Activated CD4-positive, CD25-positive, alpha-beta regulatory T cell treated with anti-CD3 and anti-CD28 coated beads, Interleukin-2, amount 50 U/mL, for 24 hours (primary cell): ENCODE measurements at places on chromosomes 12 and 14.

DNA sequence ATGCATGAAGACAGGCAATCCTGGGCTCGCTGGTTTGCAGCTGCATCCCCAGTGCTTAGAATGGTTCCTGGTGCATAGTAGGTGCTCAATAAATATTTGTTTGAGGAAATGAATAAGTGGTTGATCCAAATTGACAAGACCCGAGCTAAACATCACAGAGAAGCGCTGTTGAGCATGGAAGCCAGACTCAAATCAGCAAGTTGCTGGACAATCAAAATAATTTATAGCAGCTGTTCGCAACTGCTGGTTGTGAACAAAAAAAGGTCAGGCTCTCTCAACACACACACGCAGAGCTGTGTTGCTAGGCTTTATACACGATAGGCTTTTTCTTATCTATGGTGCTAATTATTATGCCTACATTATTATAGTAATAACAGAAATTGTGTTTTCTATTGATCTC is 190.2 kb downstream of the TBX5 start:
- ATAC-seq: no peak

DNA sequence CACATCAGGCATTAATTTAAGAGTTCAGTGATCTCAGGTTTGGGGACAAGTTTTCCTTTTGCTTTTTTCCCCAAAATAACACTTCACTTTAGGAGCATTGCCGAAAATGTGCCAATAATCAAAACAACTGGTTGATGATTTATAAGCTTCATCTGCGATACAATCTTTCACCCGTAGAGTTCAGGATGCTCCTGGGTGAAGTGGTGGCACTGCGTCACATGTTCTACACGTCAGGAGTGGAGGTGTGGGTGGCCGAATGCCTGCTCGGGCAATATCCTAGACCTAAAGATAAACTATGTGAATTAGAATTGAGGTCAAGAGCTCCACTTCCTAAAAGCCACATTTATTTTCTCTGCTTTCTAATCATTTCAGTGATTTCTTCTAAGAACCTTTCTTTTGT is 70.9 kb upstream of the DICER1 start:
- no peak for ATAC-seq

GRCh38 chr12:49161092-49161795 is 27.6 kb downstream of the TUBA1A start:
- ATAC-seq: no peak

DNA sequence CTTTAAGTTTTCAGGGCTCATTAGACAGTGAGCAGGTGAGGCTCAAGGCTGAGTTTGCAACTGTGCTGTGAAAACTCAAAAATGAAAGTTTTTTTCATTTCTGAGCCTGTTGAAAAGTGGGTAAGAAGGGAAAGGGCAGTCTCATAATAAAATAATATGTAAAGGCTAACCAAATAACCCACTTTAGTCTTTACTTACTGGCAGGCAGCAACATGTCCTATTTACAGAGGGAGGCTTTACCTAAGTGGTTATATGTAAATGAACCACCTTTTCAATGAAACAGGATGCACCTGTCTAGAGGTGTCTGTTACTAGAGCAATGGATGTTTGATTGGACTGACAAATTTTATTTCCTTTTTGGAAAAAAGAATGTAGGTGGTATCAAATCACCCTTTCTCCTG is 158.0 kb downstream of the ETV6 start:
- no peak for ATAC-seq

GRCh38 chr14:33271891-33272290 is 333.2 kb downstream of the NPAS3 start:
- ATAC-seq: no peak

DNA sequence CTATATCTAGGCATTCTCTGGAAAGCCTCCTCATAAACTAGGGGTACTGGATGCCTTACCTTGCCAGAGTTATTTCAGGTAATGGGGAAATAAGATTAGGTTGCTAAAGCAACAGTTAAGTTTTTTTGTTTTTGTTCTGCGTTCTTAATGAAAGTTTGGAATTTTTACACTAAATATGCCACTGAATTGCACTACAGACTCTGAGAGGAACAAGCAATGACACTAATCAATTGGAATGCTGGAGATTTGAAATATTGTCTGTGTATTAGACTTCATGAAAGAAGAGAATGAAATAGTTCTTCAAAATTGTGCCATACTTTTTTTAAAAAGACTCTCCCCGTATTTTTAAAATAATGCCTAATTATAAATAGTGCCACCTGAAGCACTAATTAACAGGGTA is 287.8 kb downstream of the NAV3 start:
- no peak for ATAC-seq

DNA sequence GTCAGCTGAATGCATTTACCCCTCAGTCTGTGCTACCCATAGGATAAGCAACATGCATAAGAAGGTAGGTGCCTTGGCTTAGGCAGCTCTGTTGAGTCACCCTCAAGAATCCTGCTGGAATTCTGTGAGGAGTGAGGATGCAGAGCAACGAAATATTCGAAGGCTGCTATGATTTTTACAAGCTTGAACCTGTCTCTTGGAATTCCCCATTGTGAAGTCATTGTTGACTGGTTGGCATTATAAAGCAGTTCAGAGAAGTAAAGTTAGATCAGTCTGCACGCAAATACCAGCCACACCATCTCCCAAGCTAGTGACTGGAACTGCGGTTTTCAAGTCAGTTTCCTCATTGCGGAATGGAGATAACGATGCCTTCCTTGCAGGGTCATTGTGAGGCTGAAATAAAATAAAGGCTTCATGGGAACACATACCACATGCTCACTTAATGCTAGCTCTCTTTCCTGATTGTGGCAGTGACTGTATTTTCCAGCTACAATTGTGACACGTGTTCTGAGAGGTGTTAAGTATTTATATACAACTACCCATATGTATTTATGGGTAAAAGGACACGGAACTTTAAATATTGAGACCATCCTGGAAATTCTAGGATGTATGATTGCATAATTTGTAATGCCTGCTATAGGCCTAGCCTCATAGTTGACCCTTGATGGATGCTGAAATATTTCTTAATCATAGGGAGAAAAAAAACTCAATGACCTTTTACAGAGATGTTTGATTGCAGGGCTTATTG is 96.7 kb downstream of the ETV6 start:
- no peak for ATAC-seq

- no peak for ATAC-seq
These were observed 50.3 kb downstream of the BCL2L14 start for GRCh38 chr12:12121061-12121460.

DNA sequence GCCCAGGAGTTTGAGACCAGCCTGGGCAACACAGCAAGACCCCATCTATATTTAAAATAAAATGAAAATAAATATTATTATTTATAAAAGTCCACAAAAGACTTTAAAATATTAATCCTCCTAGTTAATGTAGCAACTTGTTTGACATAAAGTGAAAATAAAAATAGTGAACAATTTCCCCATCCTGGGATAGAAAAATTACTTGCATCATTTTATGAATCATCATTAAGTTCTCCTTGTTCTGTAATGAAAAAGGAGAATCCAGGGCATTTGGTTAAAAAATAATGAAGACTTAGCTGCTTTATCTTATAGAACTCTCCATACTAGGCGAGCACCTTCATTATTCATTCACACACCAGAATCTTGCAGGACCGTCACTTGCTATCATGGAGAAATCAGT is 66.1 kb downstream of the ELK3 start:
- no peak for ATAC-seq

GRCh38 chr12:77402716-77403115 is 337.3 kb upstream of the E2F7 start:
- no peak for ATAC-seq

DNA sequence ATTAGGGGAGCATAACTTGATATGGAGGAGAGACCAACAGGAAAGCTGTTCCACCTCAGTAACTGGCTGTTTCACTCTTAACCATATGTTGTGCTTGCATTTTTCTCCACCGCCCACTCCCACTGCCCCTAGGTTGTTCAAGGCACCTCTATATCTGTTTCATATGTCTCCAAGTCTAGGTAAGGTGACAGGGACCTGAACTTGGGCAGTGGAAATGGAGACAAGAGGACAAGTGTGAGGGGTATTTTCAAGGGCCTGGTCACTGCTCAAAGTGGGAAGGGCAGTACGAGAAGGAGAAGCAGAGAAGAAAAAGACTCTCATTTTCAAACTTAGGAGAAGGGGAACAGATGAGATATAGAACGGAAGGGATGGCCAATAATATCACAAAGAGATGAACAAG is 3.1 kb downstream of the SLC38A1 start:
- no peak for ATAC-seq

DNA sequence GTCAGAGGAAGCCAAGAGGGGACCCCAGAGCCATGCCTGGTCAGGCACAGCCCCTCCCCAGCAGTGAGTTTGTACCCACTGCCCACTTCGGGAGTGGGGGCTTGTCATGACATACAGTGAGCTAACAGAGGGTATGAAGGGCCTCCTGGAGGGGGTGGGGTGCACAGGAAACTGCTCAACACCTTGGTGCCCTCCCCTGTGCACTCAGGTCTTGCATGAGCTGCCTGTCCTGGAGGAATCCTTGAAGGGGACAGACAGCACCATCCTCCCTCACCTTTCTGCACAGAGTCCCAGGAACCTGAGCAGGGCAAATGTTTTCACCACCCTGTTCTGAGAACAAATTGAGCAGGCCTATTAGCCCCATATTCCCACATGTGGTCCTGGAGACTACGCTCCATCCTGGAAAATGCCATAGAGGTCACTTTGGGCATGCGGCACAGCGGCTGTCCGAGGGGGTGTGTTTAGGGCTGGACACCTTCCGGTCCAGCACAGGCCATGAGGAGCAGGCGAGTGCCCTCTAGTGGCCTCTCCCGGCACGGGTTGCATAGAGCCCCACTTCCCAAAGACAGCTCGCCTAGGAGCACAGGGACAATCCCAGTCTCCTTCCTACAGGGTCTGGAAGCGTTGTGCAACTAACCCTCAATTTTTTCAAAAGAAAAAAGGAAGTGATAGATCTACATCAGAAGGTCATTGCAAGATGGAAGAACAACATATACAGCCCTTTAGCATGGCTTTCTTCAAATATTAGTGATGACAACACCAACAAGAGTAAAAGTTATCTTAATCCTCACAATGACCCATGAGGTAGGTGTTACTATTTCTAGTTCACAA is 31.9 kb upstream of the ZFP36L1 start:
- ATAC-seq: no peak

GRCh38 chr12:123436017-123436964 is at the start of gene RILPL2:
Gene RILPL2 (minus strand): TSS chr12:123436684. CDS start chr12:123436420, 264 bp downstream.
- ATAC-seq: peak; percentile 86

DNA sequence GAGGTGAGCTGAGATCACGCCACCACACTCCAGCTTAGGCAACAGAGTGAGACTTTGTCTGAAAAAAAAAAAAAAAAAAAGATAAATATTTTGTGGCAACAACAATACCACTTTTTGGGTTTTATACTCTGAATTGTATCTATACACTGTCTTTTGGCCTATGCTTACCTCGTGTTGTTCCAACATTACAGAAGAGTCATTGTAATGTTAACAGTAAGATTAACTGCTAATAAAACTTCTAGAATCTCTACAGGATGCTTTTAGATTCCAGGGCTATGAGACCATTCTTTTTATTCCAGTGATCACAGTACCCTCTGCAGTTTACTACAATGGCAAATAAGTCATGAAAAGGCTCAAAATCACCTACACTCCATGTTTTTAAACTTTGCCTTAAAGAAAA is 11.6 kb downstream of the IFT81 start:
- no peak for ATAC-seq

DNA sequence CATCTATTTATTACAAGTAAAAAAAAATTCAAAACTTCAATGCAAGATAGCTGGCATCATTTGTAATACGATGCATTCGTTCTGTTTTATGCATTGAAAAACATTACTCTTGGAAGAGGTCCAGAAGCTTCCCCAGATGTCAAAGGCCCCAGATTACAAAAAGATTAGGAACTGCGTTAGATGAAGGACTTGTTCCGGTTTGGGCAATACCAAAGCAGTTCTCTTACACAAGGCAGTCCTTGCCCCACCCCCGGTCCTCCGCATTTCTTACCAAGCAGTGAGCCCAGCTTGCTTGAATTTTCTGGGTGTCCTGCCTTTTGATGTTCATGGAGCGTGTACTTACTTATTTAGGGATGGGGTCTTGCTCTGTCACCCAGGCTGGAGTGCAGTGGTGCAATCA is 4.8 kb upstream of the HVCN1 start:
- no peak for ATAC-seq
